Central memory CD8-positive, alpha-beta T cell (primary cell): ENCODE measurements at places on chromosomes 7 and 10.

DNA sequence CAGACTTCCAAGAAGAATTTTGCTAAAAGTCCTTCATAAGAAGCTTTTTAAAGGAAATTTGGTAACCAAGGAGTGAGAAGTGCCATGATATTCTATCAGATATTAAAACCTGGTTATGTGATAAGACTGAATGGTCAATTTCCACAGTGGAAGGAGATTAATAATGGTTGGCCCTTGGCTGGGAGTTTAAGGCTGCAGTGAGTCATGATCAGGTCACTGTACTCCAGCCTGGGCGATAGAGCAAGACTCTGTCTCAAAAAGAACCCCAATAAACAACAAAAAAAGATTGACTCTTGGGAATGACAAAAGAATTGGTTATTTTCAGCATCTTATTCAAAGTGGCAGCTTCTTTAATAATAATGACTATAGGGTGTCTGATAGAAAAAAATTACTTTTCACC is 37.2 kb downstream of the EXOC4 start:
- no peaks in the 10 kb centered on the region for H3K27me3 ChIP-seq
- no peak overlapping the region for H3K4me3 ChIP-seq
- peaks cover 26% of the 10 kb centered on the region for H3K4me1 ChIP-seq
- peaks cover 15% of the 10 kb centered on the region for H3K36me3 ChIP-seq
- DNase-seq, result no peak
- no peak overlapping the region for H3K27ac ChIP-seq

DNA sequence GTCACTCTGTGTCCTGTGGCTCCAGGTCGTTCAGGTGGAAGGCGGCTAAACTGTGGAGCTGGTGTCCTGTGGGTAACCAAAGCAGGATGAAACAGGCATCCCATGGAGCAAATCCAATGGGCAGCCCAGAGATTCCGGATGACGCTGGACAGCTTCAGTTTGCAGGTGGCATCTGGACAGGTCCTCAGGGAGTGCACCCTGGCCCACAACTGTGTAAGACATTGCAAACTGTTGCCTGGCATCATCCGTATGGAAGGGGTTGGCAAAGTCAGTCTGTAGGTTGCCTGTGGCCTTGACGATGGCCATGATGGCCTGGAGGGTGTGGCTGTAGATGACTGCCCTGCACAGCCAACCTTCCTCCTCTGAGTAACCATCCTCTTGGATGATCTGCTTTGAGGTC is 35.5 kb downstream of the RPS24 start:
- H3K4me3 ChIP-seq, result no peak overlapping the region
- DNase-seq, result no peak
- no peaks in the 10 kb centered on the region for H3K36me3 ChIP-seq
- H3K4me1 ChIP-seq, result no peaks in the 10 kb centered on the region

DNA sequence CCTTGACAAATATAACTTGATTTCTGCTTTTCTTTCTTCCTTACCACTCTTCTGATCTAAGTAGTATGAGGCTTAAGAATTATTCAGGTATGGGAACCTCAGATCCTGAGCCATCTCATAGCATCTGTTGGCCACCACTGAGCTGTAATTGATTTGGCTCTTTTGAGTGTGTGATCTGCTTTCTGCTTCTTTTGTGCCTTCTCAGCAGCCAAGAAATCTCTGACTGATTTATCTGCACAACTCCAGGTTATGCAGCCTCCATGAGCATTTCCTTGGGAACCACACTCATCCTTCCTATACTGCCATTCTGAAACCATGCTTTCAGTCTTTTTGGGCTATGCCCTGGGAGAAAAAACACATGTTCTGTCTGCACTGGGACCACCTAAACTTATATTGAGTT is 178.0 kb upstream of the FAM3C start:
- H3K27me3 ChIP-seq, result peaks cover 49% of the 10 kb centered on the region
- H3K4me1 ChIP-seq, result no peaks in the 10 kb centered on the region
- H3K36me3 ChIP-seq, result no peaks in the 10 kb centered on the region
- DNase-seq, result no peak
- H3K27ac ChIP-seq, result no peak overlapping the region

DNA sequence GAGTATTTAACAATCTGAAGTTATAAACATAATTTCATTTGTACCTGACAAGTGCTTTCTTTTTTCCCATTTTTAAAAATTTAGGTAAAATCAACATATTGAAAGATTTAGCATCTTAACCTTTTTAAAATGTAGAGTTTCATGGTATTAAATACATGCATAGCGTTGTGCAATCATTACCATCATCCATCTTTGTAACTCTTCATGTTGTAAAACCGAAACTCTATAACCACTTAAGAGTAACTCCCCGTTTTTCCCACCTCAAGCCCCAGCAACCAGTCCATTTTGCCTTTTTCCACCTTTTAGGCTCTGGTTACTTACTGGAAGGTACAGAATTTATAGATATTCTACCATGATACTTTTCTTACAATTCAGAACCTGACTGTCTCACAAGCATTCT is 892.5 kb downstream of the DNAJB9 start:
- no peak for DNase-seq
- H3K27ac ChIP-seq, result no peak overlapping the region
- H3K36me3 ChIP-seq, result no peaks in the 10 kb centered on the region
- H3K4me1 ChIP-seq, result no peaks in the 10 kb centered on the region

GRCh38 chr10:96420228-96421009 is 61.6 kb upstream of the OPALIN start:
- H3K4me3 ChIP-seq, result no peak overlapping the region
- peaks cover 15% of the 10 kb centered on the region for H3K27me3 ChIP-seq
- no peak for DNase-seq
- H3K36me3 ChIP-seq, result peaks cover 3% of the 10 kb centered on the region
- H3K27ac ChIP-seq, result no peak overlapping the region
